ENCODE measurements at places on chromosomes 2 and 18.

DNA sequence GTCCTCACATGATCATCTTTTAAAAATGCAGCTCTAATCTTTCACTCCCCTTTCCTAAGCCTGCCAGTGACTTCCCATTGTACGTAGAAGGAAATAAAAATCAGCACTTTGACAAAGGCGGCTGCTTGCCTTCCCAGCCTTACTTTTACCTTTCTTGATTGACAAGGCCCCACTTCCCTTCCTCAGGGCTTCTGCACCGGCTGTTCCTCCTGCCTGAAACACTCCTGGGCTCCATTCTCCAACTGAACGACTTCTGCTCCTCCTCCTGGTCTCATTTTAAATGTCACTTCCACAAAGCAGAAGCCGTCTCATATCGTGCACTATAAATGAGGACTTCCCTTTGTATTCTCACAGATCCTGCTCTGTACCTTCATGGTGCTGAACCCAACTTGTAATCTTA lies 56.1 kb downstream of the OSBPL6 start:
- DNase-seq, result no peak

DNA sequence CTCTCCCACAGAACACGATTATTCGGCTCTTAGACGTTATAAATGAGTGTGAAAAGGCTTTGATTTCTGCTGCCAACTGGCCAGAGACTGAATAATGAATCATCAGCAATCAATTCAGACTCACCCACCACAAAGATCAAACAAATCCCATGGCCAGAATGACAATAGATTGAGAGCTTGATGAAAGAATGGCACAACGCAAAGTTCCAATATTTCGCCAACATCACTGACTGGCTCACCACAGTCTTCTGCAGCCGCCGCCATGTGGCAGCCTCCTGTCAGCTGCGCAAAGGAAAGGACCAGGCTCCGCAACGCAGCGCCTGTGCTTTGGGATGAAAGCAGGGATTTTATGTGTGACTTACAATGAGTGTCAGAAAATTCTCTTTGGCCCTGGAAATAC lies 104.4 kb upstream of the SOX11 start:
- DNase-seq, result no peak

- DNase-seq, result no peak
Measured at GRCh38 chr2:219406861-219407230, 11.3 kb upstream of the DES start.

DNA sequence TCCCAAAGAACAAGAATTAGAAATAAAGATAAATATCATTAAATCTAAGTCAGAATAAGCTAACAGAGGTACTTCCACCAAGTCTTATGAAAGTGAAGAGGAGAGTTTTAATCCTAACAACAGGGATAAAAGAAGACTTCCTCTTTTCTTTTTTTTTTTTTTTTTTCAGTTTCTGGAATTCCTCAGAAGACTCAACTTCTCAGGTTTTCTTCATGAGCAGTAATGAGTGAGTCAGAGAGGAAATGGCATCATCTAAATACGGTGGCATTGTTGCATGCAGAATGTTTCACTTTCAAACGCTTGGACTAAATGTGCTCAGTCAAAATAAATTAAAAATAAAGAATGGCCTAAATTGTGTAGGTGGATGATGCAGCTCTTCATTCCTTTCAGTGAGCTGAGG lies 45.6 kb upstream of the ARHGAP15 start:
- no peak for DNase-seq

DNA sequence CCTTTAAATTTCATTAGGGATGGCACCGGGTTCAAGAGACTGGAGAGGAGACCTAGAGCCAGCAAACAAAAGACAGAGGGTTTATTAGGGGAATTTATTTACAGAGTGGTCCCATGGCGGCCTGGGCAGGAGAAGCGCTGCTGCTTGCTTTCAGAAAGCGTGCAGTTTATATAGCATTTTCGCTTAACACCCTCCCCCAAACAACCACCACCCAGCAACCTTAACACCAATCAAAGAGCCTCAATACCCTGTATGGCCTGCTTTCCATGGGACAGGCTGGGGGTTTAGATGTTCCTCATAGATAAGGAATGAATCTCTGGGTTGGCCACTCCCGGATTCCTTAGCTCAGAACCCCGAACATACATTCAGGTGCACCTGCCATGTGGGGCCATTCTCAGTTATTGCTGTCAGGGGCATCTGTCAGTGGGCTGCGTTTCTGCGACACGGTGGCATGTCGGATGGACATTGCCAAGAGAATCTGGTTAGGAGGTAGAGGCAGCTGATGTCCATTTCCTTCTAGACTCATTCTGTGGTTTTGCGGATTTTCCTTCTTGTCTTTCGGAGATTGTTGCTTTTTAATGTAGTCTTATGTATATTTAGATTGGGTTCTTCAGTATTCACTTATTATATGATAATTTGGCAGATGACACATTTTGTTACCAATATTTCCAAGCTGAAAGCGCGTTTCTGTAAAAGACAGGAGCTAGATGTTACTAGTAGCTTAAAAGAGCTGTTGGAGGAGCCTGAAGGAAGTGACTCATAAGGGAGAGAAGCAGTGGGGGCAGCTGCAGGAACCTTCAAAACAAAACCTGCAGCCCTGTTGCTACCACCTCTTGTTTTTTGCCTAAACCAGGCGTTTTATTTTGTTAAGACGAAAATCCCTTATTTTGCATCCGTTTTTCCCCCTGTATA lies 7.2 kb downstream of the AGAP1 start:
- DNase-seq, result no peak

DNA sequence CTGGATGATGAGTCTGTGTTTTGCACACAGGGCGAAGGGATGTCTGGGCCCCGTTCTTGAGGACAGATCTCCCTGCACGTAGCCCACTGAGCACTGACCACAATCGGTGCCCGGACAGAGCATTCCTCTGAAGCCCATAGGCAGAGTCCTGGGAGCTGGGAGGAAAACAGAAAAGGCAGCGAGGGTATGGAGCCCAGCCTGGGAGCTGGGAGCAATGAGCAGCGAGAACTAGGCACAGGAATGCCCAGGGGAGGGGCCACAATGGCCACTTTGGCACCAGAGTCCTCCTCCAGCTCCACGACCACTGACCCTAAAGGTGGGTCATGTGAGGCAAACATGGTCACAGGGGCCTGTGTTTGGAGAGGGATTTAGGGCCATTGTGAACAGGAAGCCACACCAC lies 333.9 kb downstream of the EIPR1 start:
- no peak for DNase-seq

DNA sequence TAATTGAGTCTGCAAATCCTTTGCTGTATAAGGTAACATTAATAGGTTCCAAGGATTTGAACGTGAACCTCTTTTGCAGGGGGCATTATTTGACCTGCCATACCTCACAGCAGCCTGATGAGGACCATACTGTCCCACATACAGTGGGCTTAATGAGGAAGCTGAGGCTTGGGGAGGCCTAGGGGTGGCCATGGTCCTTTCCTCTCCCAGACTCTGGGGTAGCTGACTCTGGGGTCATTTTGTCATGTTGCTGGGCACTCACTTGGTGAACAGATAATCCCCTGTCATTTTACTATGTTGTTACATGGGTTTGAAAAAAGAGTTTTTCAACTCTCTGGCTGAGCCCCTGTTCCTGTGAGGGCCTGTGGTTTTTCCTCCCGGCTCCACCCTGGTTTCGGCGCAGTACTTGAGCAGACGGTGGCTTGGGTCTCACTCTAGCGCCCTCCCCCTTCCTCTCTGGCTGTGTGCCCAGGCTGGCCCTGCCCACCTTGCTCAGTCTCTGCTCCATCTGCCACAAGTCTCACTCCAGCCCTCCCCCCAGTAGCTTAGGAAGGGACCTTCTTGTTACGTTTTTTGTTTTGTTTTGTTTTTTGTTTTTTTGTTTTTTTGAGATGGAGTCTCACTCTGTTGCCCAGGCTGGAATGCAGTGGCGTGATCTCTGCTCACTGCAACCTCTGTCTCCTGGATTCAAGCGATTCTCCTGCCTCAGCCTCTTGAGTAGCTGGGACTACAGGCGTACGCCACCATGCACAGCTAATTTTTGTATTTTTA lies 21.0 kb downstream of the INPP4A start:
- DNase-seq, result peak; percentile 67

Data from NCI-H510A (cell line).